ENCODE measurements at places on chromosomes 5 and 9.

DNA sequence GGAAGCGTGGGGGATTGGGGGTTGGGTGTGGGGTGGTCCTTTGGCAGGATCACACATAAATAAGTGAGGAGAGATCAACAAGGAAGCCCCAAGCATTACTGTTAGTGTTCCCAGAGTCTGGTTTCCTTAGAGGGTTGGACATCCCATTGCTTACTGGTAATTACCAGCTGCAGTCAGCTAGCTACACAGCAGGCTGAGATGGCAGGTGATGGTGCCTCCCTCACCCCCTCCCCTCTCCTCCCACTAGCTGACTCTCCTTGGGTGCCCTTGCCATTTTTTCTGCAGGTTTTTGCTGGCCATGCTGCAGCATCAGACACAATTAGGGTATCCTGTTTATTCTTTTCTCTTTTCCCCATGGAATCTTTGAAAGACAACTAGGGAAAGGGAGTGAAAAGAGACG lies 107.5 kb upstream of the TLR4 start:
- DNase-seq: no peak

- no peak for DNase-seq
Observed at GRCh38 chr5:33035851-33036527, 324.9 kb downstream of the NPR3 start.

GRCh38 chr5:169071-169727 lies 22.1 kb upstream of the LRRC14B start:
- no peak for DNase-seq

- DNase-seq: no peak
Observed at GRCh38 chr5:15937708-15938107, 241.9 kb downstream of the MARCHF11 start.

- no peak for DNase-seq
Observed at GRCh38 chr9:136182420-136182787, 22.5 kb downstream of the LHX3 start.

DNA sequence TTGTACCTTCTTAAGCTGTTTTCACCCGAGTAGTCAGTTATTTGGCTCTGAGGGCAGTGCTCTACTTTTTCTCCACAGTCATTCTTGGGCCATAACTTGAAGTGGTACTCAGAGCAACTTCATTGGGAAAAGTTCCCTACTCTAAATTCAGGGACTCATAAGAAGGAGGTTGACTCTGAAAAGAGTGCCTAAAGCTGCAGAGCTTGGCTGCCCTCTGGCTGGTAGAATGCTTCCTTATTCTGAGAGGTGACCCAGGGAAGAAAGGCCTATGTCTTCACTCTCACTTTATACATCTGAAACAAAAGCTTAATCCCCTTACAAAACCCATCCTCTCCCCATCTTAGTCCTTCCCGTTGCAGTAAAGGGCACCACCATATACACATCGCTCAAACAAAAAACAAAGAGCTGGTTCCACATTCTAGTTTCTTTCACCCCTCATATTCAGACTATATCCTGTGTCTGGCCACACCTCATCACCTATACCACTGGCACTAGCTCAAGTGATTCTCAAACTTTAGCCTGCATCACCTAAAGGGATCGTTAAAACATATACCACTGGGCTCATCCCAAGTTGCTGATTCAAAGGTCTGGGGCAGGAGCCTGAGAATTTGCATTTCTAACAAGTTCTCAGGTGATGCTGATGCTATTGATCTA lies 7.9 kb downstream of the IGIP start:
- DNase-seq: no peak

DNA sequence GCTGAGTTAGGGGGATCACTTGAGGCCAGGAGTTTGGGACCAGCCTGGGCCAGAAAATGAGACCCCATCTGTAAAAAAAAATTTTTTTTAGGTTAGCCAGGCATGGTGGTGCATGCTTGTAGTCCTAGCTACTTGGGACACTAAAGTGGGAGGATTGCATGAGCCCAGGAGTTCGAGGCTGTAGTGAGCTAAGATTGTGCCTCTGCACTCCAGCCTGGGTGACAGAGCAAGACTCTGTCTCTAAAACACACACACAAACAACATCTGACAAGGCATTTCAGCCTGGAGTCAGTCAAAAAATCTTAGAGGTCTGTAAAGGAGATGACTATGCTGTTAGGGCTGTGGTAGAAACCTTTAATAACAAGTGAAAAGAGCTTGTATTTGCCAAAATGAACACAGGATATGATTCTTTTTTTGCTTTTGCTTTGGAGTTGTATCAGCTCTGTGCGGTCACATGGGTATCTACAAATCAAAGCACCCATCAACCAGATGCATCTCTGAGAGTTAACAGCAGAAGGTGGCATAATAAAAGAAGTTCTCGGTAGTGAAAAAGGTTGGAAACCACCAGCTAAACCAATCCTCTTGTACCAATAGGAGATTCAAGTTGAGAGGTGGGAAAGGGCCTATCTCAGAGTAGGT lies 3.6 kb upstream of the PSMD5 start:
- no peak for DNase-seq

GRCh38 chr5:160289721-160290120 lies 22.6 kb downstream of the CCNJL start:
- DNase-seq: no peak

DNA sequence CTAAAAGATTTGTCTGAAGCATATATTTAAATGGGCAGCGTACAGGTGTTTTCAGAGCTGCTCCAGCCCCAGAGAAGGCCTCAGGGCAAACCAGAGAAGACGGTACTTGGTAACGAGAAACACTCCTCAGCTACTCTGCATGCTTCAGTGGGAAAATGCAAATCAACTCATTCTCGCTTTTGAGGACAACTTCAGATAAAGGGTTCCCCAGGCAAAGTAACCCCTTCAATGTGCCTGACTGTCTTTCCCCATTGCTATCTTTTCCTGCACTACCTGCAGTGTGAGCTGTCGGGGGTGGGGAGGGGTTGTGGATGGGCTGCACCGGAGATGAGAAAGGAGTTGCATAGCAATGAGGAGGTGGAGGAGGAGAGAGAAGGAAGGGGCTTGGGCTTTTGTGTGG lies 339.7 kb upstream of the CLINT1 start:
- no peak for DNase-seq

DNA sequence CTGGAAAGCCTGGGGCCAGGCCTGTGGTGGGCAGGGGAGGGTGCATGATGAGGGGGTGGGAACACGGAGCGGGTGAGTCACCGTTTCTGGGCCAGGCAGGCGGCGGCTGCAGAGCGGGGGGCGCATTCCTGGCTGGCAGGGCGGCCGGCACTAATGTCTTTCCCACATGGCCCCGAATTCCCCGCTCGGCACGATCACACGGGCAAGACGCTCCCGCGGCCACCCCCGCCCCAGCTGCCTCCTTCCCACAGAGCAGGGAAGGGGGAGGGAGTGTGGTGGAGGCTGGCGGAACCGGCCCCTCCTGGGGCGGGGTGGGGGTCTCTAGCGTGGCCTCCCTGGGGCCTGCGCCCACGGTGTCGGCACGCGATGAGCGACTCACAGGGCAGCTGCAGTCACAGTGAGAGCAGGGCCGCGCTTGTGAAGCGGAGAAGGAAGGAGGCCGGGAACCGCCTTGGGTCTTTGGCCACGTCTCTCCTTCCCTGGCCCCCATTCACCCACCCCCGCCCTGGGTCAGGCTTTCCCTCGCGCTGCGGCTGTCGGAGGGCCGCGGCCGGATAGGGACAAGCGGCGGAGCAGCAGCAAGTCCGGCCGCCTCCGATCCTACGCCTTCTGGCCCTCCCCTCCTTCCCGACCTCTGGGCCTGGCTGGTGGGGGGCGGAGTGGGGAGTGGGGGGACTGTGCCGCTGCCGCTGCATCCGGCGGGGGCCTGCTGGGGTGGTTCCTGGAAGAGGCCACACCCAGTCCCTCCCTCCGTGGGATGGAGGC lies 48.9 kb downstream of the CXXC5 start:
- DNase-seq: no peak

DNA sequence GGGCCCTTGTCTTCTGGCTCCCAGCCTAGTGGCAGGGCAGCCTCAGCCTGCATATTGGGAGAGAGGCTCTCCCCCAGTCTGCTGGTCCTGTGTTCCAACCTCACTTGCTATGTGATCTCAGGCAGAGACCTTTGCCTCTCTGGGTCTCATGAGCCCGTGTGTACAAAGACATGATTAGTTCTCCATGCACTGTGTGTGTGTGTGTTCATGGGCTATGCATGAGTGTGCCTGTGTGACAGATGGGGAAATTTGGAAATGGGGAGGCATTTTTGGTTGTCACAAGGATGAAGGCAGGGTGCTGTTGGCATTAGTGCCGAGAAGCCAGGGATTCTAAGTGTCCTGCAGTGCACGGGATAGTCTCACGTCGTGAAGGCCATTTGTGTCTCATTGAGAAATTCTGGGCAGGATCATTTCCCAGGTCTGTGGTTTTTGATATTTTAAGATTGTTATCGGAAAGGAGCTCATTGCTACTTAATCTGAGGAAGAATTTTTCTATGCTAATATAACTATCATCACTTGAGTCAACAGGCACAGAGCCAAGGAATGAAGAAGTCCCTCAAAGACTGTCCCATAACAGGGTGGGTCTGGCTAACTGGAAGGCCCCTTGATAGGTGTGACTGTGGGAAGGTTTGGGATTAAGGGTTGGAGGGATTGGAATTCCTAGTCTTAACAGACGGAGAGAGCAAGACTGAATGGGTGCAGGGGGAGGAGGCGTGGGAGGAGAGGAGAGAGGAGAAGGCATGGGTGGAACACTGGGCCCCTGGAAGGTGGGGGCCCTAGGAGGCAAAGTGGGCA lies 168.5 kb downstream of the RGS3 start:
- no peak for DNase-seq
